Prostate gland (tissue), 2 donors: ENCODE measurements at places on chromosomes 7 and 10.

GRCh38 chr7:88310956-88311674, 4.4 kb upstream of the STEAP4 start:
- no peak for DNase-seq

DNA sequence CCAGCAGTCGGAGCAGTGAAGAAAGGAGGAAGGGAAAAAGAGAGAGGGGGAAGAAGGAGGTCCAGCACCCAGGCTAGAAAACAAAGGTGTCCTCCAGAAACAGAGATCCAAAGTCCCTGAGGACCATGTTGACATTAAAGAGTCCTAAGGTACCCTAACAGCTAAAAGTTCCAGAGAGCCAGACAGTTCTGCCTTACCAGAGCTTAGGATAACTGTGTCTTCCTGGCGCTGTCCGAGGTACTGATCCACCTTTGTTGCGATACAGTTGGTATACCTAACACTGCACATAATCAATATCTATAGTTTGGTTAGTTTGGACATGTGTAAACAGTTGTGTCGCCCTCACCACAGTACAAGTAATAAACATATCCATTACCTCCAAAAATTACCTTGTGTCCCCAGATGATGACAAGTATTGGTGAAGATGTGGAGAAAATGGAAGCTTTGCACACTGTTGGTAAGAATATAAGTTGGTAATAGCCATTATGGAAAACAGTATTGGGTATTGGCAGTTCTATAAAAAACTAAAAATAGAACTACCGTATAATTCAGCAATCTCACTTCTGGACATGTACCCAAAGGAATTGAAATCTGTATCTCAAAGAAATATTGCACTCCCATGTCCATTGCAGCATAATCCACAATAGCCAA, 59.8 kb downstream of the GRID1 start:
- DNase-seq: no peak

DNA sequence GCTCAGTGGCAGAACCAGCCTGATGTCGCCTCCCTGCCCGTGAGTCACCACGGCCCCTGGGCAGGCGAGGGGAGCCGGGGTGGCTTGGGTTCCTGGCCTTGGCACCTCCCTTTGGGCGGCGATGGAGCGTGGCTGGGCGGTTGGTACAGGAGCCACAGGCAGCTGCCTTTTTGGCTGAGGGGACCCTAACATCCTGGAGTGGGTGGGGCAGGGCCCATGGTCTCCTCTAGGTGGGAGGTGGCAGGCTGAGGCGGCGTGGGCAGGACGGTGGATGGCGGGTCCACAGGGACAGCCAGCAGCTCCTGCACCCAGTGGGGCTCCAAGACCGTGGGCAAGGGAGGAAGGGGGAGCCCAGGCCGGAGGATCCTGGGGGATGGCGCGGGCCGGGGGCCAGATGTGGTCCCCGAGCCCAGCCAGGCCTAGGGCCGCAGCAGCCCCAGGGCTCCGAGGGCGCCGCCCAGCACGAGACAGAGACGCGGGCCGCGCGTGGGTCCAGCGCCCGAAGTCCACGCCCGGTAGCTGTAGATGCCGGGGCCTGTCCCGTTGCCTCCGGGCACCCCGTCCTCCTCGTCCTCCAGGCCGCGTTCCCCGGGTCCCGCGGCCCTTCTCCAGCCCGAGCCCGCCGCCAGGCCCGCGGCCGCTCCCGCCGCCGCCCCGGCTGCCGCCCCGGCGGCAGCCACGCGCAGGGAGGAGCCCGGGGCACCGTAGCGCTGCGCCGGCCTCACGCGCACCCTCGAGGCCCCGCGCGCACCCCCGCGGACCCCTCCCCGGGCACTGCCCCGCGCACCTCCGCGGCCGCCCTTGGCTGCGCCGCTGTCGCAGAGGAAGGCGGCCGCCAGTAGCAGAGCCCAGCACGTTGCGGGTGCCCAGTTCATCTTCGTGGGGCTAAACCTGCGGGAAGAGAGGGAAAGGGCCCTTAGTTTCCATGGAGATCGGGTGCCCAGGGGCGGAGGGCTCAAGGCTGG, 1.3 kb downstream of the SPRN start:
- peak; percentile 3 for DNase-seq

DNA sequence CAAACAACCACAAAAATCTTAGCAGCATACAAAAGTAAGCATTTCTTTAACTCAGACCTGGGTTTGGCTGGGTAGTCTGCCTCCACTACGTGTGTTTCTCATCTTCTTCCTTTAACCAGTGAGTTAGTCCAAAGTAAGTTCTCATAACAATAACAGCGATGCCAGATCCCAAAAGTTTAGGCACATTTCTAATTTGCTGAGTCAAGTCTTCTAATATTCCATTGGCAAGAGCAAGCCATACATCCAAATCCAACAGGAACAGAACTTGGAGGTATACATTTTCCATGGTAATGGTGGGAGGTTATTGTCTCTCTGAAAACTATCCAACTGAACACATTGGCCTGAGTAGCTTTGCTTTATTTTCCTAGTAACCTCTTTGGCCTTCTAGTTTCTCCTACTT, 115.7 kb upstream of the CNTNAP2 start:
- no peak for DNase-seq

DNA sequence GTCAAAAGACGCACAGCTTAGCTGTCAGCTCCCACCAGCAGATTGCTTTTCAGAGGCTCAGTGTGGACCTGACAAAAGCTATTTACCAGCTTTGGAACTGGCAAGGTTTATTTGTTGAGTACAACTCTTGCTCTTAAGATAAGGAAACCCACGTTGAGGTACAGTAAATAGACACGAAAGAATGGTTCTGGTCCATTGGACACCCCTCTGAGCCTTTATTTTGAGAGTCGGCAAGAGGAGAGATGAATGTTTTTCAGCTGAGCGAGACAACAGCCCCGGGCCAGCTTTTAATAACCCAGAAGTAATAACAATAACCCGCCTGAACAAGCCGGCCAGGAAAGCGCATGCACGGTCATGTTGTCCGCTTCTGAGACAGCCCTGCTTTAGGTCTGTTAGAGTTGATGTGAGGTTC, 49.0 kb downstream of the WNT2 start:
- DNase-seq: peak; percentile 76

DNA sequence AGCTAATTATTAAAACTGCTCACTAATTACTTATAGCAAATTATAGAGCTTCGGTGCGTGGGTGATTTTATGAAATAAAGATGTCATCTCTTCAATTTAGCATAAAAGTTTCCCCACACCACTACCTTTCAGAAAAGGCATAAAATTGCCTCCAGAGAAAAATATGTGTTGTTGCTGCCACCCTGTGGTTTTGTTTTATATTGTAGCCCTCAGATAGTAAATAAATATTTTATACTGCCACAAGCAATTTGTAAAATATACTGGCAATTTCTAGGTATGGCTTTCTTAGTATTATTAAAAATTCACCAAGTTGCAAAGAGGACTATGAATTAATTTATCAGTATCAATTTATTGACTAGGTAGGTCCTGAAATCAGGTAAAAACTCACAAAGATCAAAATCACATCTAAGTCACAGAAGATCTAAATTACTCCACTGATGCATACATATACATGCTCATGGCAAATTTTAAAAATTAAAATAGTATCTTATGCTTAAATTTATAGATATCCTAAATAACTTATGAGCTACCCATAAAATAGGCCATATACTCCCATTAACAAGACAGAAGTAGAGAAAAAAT, 26.5 kb downstream of the ASNS start:
- DNase-seq: no peak
